ENCODE measurements at places on chromosomes 1 and 21. TPM values are rescaled to one million over a fixed set of nuclear protein-coding genes. Genes with fewer than 3 reads are reported as not detected.
A peak's percentile ranks its signal among the peaks of the same experiment; 100 is the strongest.

DNA sequence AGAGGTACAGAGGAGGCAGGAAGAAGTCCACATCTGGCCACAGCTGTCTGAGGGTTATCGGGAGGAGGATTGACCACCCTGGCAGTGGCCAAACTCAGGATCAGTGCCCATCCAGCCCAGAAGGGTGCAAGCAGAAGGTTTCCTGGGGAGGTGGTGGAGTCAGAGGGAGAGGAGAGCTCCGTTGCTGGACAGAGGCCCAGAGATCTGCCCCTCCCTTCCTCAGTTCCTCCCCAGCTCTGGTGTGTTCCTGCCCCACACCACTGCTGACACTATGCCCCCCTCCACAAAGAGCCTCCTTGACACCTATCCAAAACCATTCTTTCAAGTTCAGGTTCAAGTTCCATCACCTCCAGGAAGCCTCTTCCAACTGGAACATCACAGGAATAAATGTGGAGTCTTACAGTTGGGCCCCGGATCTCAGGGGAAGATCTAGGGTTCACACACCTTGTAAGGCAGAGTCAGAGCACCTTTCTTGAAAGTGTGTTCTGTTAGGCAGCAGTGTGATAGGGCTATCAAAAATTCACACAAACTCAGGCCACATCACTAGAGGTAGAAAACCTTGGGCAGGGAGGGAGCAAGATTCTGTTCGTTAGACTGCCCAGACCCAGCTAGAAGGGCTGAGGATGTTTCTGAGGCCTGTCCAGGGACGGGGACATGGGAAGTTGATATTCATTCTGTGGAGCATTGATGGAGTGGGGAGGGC, 7.4 kb downstream of the LDLRAD1 start:
- H3K4me3 ChIP-seq: no peak overlapping the region
- no peak overlapping the region for H3K27ac ChIP-seq
- no peaks in the 10 kb centered on the region for H3K4me1 ChIP-seq
- no peaks in the 10 kb centered on the region for H3K27me3 ChIP-seq
- DNase-seq: no peak

DNA sequence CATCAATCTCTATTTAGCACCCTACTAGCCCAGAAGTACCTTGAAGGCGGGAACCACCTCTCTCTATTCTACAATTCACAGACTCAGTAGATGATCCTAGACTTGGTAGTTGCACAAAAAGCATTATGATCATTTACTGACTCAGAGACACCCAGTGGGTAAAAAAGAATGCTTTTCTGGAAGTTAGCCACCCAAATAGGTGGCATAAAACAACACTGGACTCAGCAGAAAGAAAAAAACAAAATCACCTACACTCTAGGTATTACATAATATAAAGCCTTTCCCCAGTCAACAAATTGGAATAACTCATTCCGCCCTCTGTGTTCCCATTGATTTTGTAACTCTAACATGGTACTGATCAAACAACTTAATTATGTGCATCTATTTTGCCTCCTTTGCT, 126.3 kb downstream of the PTPN14 start:
- no peak for DNase-seq
- H3K4me3 ChIP-seq: no peak overlapping the region
- peaks cover 5% of the 10 kb centered on the region for H3K4me1 ChIP-seq
- H3K27me3 ChIP-seq: no peaks in the 10 kb centered on the region
- no peak overlapping the region for H3K27ac ChIP-seq
- H3K36me3 ChIP-seq: no peaks in the 10 kb centered on the region

DNA sequence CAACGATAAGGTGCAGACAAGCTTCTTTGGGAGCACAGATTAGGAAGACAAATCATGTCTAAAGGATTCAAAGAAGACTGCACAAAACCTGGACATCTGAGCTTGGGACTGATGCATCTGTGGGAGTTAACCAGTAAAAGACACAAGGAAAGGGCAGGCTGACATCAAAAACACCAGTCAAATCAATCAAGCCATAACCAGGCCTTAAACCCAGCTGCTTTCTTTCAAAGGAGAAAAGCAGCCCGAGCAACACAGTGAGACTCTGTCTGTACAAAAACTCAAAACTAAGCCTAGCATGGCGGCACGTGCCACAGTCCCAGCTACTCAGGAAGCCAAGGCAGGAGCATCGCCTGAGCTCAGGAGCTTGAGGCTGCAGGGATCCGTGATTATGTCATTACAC, 411.6 kb downstream of the SMYD3 start:
- no peak overlapping the region for H3K4me3 ChIP-seq
- no peaks in the 10 kb centered on the region for H3K36me3 ChIP-seq
- no peaks in the 10 kb centered on the region for H3K27me3 ChIP-seq
- DNase-seq: no peak

DNA sequence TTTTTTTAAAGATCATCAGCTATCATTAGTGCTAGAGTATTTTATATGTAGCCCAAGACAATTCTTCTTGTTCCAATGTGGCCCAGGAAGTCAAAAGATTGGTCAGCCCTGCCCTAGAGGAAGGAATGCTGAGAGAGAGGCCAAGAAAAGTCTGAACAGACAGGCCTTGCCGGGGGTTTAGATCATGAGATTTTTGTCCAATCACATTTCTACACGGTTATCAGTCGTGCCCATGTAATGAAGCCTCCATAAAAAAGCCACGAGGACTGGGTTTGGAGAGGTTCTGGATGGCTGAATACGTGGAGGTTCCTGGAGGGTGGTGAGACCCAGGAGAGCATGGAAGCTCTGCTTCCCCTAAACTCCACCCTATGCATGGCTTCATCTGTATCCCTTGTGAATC, 24.3 kb upstream of the ENO1 start:
- H3K27ac ChIP-seq: no peak overlapping the region
- no peak overlapping the region for H3K4me3 ChIP-seq
- DNase-seq: no peak
- peaks cover 4% of the 10 kb centered on the region for H3K4me1 ChIP-seq
- H3K36me3 ChIP-seq: no peaks in the 10 kb centered on the region

DNA sequence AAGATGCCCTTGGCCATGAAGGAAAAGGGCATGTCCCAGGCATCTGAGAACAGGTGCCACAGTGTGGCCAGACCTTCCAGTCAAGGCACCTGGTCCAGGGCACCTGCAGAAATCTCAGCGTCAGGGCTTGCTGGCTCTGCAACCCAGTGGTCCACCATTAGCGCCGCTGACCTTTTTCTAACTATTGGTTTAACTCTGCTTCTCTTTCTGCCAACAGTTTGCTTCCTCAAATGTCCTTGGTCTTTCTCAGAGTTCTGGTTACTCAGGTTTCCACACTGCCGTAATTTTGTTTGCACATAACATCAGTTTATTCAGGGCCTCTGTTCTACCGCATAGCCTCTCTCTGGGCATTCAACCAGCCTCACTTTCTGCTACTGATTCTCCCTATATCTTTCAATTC, 16.5 kb upstream of the FYB2 start:
- H3K4me3 ChIP-seq: no peak overlapping the region
- H3K36me3 ChIP-seq: no peaks in the 10 kb centered on the region
- H3K27ac ChIP-seq: no peak overlapping the region
- no peaks in the 10 kb centered on the region for H3K4me1 ChIP-seq

Gene DPT
- total RNA-seq: 9.4 TPM

Gene RHOU
- 28.4 TPM for total RNA-seq

- H3K36me3 ChIP-seq: peaks cover 5% of the 10 kb centered on the region
- no peak for DNase-seq
- H3K27me3 ChIP-seq: peaks cover 2% of the 10 kb centered on the region
- no peak overlapping the region for H3K27ac ChIP-seq
Observed at GRCh38 chr1:114779722-114780121, 763 bp downstream of the SIKE1 start.

Gene PLA2G5
- total RNA-seq: 1.9 TPM

Gene GJB4
- not detected for total RNA-seq

Gene MTMR11
- total RNA-seq: 6.3 TPM

Gene G0S2
- 6.1 TPM for total RNA-seq

Gene VN1R5
- total RNA-seq: not detected

GRCh38 chr1:166307261-166308188, 140.7 kb upstream of the FAM78B start:
- no peak overlapping the region for H3K27ac ChIP-seq
- no peak for DNase-seq

GRCh38 chr1:206923009-206923960, 1.5 kb upstream of the FCMR start:
- no peaks in the 10 kb centered on the region for H3K4me1 ChIP-seq
- H3K27me3 ChIP-seq: no peaks in the 10 kb centered on the region
- no peak for DNase-seq
- H3K36me3 ChIP-seq: no peaks in the 10 kb centered on the region

DNA sequence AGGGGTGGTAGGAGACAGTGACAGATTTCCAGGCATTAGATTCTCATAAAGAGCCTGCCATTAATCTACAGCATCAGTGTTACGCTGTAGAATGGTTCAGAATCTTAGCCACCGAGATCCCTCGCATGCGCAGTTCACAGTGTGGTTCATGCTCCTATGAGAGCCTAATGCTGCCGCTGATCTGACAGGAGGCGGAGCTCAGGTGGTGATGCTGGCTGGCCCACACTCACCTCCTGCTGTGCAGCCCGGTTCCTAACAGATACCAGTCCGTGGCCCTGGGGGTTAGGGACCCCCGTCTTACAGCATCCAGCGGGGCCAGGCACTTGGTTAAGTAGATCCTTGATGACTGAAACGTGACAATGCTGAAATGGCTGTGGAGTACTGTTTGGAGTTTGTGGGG, 163.6 kb upstream of the C1orf21 start:
- H3K4me3 ChIP-seq: no peak overlapping the region
- no peak for DNase-seq
- H3K27ac ChIP-seq: no peak overlapping the region
- H3K36me3 ChIP-seq: no peaks in the 10 kb centered on the region
- no peaks in the 10 kb centered on the region for H3K27me3 ChIP-seq

DNA sequence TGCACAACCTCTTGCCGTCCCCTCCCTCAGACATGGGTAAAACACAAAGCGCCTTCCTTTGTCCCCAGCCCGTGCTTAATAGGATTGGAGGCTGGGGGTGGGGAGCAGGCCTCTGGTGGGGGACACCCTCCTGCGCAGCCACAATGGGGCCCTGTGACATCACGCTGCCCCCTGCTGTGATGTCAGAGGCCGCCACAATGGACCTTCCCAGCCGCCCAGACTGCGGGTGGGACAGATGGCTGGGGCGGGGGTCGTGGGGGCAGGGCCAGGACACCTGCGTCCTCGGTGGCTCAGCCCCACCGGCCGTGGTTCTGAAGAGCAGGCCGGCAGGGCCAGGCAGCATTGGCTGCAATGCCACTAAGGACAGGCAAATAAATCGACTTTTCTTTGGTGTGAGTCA, 39.9 kb downstream of the EPHA2 start:
- peak overlapping the region; percentile 83 for H3K27ac ChIP-seq
- H3K27me3 ChIP-seq: no peaks in the 10 kb centered on the region
- peaks cover 65% of the 10 kb centered on the region for H3K4me1 ChIP-seq

GRCh38 chr21:16426936-16427335, 697.2 kb downstream of the USP25 start:
- no peak overlapping the region for H3K4me3 ChIP-seq
- no peaks in the 10 kb centered on the region for H3K36me3 ChIP-seq
- H3K27me3 ChIP-seq: no peaks in the 10 kb centered on the region

Gene CLEC20A
- total RNA-seq: 0.20 TPM

DNA sequence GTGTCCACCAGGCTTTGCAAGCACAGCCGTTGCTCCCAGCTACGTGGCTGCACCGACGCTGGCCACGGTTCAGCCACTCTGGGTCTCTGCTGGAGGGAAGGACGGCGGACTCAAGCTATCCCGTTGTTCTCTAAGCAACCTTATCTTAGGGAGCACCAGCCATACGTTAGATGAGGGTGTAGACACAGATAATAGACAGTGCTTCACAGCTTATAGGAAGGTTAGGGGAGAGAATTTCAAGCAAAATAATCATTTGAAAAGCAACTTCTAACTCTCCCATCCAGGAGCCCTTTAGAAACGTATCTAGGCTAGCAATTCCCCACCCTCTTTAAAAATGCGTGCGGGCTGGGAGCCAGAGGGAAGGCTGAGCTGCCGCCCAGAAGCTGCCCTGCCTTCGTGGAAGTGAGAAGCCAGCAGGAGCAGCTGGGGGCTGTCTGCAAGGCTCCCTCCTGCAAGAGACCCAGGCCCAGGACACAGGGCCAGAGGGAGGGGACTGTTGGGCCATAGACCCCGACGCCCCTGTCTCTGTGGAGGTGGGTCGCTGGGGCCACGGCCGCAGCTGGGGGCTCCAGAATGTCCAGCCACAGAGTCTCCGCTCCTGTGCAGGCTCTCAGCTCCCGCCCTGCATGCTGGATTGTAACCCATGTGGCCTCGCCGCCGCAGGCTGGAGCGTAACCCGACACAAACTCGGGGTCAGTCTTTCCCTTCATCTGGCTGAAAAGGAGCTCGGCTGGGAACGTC, 31.2 kb upstream of the COL6A2 start:
- DNase-seq: peak; percentile 76
- H3K36me3 ChIP-seq: no peaks in the 10 kb centered on the region
- no peak overlapping the region for H3K4me3 ChIP-seq
- H3K27ac ChIP-seq: peak overlapping the region; percentile 90
- no peaks in the 10 kb centered on the region for H3K27me3 ChIP-seq

GRCh38 chr1:197905699-197906351, 3.4 kb downstream of the C1orf53 start:
- no peak overlapping the region for H3K4me3 ChIP-seq
- no peak for DNase-seq
- peaks cover 80% of the 10 kb centered on the region for H3K27me3 ChIP-seq
- H3K36me3 ChIP-seq: no peaks in the 10 kb centered on the region

DNA sequence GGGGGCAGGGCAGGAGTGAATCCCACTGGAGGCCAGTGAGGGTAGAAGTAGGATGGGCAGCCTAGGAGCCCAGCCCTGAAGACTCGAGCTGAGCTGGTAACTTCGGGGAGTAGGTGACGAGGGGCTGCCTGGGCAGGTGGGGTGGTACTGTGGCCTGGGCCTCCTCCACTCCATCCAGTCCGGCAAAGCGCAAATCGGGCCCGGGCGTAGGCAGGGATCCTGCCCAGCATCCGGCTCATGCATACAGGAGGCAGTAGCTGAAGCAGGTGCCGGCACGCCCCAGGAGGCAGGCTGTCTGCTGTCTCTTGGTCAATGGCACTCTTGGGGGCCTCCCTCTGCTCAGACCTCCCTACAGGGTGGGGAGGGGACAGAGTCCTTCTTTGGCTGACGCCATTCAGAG, 1.3 kb upstream of the TNFRSF25 start:
- H3K36me3 ChIP-seq: peaks cover 94% of the 10 kb centered on the region
- DNase-seq: no peak
- peaks cover 3% of the 10 kb centered on the region for H3K27me3 ChIP-seq
- H3K27ac ChIP-seq: no peak overlapping the region

Gene AADACL4
- not detected for total RNA-seq

Gene EPHA2
- 4.4 TPM for total RNA-seq

DNA sequence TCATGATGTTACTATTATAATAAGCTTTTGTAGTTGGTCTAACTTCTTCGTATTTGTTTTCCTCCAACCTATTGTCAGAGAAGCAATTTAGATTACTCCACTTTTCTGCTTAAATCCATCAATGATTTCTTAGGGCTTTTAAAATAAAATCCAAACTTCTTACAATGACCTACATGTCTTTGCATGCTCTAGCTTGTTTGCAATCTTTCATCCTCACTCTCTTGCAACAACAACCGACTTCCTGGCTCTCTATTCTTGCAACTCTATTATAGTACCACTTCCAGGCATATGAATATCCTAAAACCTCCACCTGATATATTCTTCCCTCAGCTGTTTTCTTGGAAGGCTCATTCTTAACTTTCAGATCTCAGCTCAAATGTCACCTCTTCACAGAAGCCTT, 1288.7 kb downstream of the PLA2G4A start:
- no peaks in the 10 kb centered on the region for H3K27me3 ChIP-seq
- no peak overlapping the region for H3K4me3 ChIP-seq
- H3K27ac ChIP-seq: no peak overlapping the region
- DNase-seq: no peak
- H3K36me3 ChIP-seq: no peaks in the 10 kb centered on the region

Gene LRRC8C
- total RNA-seq: 19.7 TPM

Measured in spinal cord (tissue), 10 donors.